ENCODE measurements at places on chromosomes 5 and 9.

DNA sequence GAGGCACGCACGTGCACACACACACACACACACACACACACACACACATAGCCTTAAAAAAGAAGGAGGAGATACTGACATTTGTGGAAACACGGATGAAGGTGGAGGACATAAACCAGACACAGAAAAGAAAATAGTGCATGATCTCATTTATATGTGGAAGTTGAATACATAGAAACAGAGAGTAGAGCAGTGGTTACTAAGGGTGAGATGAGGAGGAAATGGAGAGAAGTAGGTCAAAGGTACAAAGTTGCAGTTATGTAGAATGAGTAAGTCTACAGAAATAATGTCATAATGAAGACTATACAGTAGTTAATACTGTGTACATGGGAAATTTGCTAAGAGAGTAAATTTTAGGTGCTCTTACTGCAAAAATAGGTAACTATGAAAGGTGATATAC, 412.2 kb upstream of the CDH9 start:
- no peak for DNase-seq

- DNase-seq: peak; percentile 50
Observed at GRCh38 chr5:143182901-143183820, 220.3 kb downstream of the NR3C1 start.

GRCh38 chr5:36657563-36657995, 51.2 kb downstream of the SLC1A3 start:
- peak; percentile 82 for DNase-seq

DNA sequence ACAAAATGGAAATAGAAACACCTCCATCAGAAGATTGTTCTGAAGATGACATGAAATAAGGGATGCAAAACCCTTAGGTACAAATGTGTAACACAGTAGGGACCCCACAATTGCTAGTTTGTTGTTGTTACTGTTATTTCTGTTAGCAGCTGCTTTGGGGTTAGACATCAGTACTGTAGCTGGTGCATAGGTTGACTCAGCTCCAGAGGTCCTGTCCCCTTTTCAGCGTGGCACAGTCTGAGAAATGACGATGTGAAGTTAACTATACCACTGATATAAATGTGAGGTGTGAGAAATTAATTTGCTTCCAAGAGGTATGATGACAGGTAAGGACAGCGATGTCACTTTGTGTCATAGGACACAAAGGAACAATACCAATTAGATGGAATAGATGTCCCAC, 384.6 kb upstream of the KLF4 start:
- no peak for DNase-seq

Measured in hepatocyte (in vitro differentiated cells).